Stimulated activated CD8-positive, alpha-beta memory T cell treated with anti-CD3 and anti-CD28 coated beads, Interleukin-4, amount 100 ng/mL, for 48 hours (primary cell): ENCODE measurements at places on chromosomes 5 and 9.

DNA sequence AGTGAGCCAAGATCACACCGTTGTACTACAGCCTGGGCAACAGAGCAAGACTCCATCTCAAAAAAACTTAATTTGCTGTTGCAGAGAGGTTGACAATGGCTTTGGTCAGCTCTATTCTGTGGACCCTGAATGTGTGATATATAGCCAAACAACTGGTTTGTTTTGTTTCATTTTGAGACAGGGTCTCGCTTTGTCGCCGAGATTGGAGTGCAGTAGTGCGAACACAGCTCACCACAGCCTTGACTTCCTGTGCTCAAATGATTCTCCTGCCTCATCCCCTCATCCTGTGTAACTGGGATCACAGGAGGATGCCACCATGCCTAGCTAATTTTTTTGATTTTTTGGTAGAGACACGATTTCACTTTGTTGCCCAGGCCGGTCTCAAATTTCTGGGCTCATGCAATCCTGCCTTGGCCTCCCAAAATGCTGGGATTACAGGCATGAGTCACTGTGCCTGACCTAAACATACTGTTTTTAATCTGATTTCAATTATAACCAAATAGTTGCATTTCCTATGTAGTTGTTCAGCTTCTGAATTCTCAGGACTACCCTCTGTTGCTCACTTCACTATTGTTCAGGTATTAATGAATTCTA is 9.8 kb downstream of the RNF183 start:
- no peak for DNase-seq

- DNase-seq: no peak
Observed at GRCh38 chr9:85408494-85408893, 333.3 kb downstream of the AGTPBP1 start.

DNA sequence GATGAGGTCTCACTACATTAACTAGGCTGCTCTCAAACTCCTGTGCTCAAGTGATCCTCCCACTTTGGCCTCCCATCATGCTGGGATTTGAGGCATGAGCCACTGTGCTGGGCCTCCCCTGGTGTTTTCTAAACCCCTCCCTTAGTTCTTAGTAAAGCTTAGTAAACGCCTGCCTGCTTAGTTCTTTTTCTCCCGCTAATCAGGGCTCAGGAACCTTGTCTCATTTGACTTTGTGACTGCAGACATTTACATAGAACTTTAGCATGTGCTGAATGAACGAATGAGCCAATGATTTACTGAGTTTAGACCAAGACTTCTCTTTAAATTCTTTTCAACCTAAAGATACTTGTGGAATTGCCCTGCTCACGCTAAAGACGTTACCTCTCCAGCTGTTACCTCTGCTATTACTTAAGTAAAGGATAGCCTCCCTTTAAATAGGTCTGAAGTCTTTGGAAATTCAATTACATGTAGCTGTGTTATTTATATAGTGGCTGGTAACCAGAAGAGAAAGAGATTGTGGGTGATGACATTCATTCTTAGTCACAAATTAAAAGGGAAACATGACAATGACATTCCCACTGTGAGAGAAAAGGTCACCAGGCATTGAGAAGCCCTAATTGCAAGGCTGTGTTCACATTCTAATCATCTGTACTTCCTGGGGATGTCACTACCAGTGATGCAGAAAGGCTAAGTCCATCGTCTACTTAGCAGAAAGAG is 18.6 kb upstream of the SUSD1 start:
- DNase-seq: no peak

GRCh38 chr9:98360176-98360708 is 104.8 kb upstream of the TBC1D2 start:
- DNase-seq: no peak

DNA sequence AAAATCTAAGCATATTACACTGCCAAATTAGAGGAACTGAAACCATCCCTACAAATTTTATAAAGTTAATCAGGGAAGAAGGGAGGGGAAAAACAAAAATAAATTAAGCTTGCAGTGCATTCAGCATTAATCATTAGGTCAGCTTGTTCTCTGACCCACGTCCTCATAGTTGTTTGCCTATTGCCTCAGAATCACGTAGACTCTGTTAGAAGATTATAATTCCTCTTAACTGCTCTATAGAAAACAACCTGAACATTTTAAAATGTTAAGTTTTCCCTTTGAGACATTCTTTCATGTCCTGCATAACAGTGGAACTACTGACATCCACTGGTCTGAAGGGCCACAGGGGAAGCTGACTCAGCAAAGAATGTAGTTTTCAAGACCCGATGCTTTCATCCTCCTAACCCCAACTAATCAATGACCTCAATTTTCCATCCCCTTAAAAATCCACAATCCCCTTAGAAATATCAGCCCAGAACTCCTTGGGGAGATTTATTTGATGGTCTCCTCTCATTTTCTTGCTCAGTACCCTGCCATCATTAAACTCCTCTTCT is 112.4 kb downstream of the FBXO4 start:
- DNase-seq: no peak

GRCh38 chr5:132381614-132382013 is 12.1 kb downstream of the SLC22A5 start:
- DNase-seq: no peak

GRCh38 chr9:31259824-31260223 is 1124.6 kb upstream of the ACO1 start:
- DNase-seq: no peak

GRCh38 chr5:38642189-38642911 is 85.9 kb upstream of the LIFR start:
- DNase-seq: no peak

GRCh38 chr5:101943784-101944183 is 352.3 kb downstream of the SLCO4C1 start:
- DNase-seq: no peak

- DNase-seq: no peak
Observed at GRCh38 chr9:98518556-98518955, 190.2 kb downstream of the GABBR2 start.

DNA sequence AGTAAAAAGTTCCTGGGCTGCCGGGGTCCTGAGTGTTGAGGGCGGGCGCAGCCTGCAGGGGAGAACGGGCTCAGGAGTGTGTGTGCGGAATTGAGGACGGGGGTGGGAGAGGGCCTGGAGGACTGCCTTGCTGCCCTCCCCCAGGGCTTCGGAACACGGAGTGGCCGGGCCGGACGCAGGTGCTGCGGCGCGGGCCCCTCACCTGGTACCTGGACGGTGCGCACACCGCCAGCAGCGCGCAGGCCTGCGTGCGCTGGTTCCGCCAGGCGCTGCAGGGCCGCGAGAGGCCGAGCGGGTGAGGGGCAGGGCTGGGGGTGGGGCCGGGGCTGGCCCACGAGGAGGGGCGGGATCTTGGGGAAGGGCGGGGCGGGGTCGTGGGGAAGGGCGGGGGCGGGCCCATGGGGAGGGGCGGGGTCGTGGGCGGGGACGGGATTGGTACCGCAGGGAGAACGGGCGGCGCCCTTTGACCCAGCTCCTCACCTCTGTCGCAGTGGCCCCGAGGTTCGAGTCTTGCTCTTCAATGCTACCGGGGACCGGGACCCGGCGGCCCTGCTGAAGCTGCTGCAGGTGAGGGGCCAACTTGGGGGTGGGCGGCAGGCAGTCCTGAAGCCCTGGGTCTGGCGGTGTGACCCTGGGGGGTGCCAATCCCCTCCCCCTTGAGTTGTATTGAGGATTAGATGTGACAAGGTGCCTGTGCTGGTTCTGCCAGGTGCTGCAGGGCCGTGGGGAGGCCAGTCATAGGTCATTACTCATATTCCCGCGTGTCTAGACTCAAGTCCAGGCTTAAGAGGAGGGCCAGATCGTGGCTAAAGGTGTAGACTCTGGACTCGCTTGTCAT is 7.1 kb downstream of the FPGS start:
- no peak for DNase-seq

GRCh38 chr5:96177303-96177869 is 215.7 kb upstream of the ELL2 start:
- no peak for DNase-seq

DNA sequence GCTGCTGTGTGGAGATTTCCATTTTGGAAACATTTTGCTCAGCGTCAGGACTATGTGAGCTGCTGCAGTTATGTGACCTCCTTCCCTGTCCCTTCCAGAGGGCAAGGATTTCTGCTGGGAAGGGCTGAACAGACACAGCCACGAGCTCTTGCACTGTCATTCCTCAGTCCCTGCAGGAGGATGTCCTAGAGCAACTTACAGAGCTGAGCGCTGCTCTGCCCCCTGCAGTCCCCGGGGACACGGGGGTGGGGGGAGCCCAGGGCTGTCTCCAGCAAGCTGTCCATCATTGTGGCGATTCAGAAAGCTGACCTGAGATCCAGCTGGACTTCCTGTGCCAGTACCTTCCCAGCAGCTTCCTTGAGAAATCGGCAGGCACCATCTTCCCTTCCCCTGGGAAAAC is 28.0 kb upstream of the MAP1B start:
- DNase-seq: no peak

DNA sequence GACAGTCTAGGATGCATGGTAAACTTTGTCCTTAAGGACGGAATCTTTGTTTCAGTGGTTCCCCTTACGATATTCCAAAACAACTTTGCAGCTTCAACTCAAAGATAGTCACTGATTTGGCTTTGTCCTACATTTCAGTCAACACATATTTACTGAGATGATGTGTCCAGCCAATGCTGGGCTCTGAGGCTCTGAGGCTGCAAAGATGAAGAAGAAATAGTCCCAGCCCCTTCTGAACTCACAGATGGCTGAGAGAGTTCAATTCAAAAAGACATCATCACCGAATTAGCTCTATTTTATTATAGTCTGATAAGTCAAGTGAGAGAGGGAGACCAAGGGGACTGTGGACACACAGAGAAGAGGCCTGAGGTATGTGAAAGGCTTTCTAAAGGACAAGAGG is 544.0 kb downstream of the ACTL7B start:
- DNase-seq: no peak
